ENCODE measurements at places on chromosomes 2 and 18. TPM values are rescaled to one million over a fixed set of nuclear protein-coding genes. Genes with fewer than 3 reads are reported as not detected.

Gene EPHA4
- 32.6 TPM for total RNA-seq

Gene RBM44
- 1.5 TPM for total RNA-seq

Gene ELOA2
- not detected for total RNA-seq

Gene SLC9A2
- 21.1 TPM for total RNA-seq

Gene SATB2
- total RNA-seq, result 2.7 TPM

Gene TIA1
- total RNA-seq, result 160 TPM

Gene KCNS3
- 20.3 TPM for total RNA-seq

Gene RIF1
- total RNA-seq, result 48.3 TPM

Gene KIAA2012
- total RNA-seq, result not detected

Measured in ureter (tissue), 1 donor.